Brain (organoid and tissue), 16 donors: ENCODE measurements at places on chromosomes 4 and X. TPM values are rescaled to one million over a fixed set of nuclear protein-coding genes. Genes with fewer than 3 reads are reported as not detected.

Gene MUC7
- polyA plus RNA-seq, result not detected

DNA sequence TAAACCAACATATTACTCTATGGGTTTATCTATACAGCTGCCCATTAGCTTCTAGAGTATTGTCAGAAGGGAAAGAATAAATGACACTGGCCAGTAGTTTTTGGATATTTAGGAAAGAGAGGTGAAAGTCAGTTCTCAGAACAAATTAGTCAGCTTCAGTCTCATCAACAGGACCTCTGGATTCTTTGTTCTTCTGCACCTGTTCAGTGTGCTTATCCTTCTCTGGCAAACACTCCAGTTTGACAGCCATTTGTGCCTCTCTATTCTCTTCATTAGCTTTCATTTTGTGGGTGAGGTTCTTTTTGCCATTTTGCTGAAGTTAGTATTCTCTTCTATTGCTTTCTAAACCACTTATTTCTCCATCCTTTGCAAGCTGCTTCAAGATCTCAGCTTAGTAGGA, 107.0 kb downstream of the PCDH18 start:
- DNase-seq, result no peak

- no peak for DNase-seq
Measured at GRCh38 chrX:118418811-118419251, 72.9 kb downstream of the WDR44 start.

- no peak for DNase-seq
Measured at GRCh38 chr4:163042306-163042705, 124.4 kb downstream of the NAF1 start.
